ENCODE measurements at places on chromosomes 13 and 19.

- no peak for DNase-seq
Measured at GRCh38 chr13:24353736-24354135, 44.4 kb downstream of the C1QTNF9 start.

GRCh38 chr13:41931337-41931736 lies 29.6 kb downstream of the VWA8 start:
- no peak for DNase-seq

GRCh38 chr19:35268536-35269437 lies at the start of gene USF2:
USF2 (plus strand) TSS chr19:35268962; CDS start chr19:35269102, 140 bp downstream.
- DNase-seq: peak; percentile 76

GRCh38 chr13:97448503-97449251 lies 14.7 kb downstream of the RAP2A start:
- DNase-seq: no peak

GRCh38 chr19:33441277-33441699 lies 67.8 kb downstream of the CEBPG start:
- DNase-seq: no peak

DNA sequence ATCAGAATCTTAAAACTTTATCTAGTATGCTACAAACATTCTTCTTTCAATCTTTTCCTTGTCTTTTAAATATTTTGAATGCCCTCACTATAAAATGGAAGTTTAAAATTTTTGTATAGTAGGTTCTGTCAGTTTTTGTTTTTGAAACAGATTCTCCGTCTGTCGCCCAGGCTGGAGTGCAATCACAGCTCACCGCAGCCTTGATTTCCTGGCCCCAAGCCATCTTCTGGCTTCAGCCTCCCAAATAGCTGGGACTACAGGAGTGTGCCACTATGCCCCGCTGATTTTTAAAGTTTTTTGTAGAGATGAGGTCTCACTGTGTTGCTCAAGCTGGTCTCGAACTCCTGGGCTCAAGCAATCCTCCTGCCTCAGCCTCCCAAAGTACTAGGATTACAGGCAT lies 20.7 kb downstream of the PHF11 start:
- DNase-seq: no peak

GRCh38 chr13:49858178-49858856 lies 65.8 kb upstream of the KPNA3 start:
- DNase-seq: no peak

DNA sequence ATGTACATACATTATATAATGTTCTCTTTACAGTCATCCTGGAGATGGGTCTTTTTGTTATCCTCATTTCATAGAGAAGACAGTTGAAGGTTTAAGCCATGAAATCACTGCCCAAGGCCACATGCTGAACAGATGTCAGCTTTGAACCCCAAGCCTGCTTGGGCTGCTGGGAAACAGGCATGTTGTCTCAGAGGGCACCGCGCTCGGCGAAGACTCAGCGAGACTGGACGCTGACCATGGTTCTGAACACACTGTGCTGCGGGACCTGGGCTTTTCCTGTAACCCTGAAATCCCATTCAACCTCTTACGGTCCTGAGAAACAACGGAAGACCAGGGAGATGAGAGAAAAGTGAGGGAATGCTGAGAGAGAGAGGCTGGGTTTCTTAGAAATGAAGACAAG lies 27.3 kb downstream of the LRFN3 start:
- no peak for DNase-seq

GRCh38 chr19:33665776-33666595 lies 44.2 kb downstream of the CHST8 start:
- no peak for DNase-seq

DNA sequence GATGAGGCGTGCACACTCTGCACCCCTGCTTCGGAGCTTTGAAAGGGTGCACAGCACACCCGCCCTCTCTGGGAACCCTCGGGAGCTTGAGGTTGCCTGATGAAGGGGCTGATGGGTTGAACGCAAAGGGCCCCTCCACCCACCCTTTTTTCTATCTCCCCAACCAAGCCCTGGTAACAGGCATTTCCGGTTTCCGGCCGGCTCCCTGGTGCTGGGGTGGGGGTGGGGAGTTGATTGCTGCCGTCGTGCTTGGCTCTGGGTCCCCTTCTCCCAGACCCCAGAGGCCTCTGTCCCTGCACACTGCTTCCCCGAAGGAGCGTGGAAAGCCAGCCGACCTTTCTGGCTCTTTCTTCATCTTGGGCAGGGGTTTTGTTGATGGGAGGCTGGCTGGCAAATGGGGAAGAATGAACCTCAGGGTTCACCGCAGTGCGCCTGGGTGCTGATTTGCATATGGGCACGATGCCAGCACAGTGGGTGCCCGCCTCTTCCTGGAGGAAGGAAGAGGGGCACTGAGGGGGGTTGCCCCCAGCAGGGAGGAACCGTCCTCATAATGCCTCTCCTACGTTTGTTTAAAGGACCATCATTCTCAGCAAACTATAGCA lies 29.1 kb downstream of the VAV1 start:
- peak; percentile 9 for DNase-seq

DNA sequence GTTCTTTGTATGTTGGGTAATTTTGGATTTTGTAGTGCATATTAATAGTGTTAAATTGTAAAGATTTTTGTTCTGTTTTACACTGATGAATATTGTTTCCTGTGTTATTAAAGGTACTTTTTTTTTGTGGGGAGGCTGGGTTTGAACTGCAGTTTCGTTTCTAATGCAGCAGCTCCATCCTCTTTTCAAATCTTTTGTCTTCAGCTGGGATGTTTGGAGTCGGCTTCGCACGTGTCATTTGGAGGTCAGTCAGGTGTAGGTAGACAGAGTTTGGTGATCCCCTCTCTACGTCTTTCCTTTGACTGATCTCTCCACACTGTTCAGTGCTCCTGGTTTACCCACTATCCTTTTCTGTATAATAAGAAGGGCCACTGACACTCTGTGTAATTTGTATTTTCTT lies 30.3 kb downstream of the TDRD3 start:
- DNase-seq: no peak

- no peak for DNase-seq
Measured at GRCh38 chr19:40717880-40718773, 1.2 kb downstream of the ITPKC start.

DNA sequence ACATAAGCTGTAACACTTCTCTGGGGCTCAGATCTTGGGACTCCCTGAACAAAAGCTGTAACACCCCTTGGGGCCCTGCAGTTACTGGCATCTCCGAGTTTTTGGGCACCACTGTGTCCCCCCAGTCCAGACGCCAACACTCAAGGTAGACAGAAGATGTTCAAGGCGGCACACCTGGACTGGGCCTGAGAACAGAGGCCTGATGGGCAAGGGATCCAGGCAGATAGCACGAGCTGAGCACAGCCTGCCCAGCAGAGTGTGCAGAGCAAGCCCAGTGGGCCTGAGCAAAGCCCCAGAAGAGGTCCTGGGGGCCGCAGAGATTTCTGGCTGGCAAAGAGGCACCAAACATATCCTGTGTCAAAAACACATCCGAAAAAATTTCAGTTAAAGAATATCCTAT lies 1163.3 kb upstream of the PRR20A start:
- DNase-seq: no peak

GRCh38 chr13:88932950-88933349 lies 1261.8 kb downstream of the SLITRK5 start:
- DNase-seq: no peak

DNA sequence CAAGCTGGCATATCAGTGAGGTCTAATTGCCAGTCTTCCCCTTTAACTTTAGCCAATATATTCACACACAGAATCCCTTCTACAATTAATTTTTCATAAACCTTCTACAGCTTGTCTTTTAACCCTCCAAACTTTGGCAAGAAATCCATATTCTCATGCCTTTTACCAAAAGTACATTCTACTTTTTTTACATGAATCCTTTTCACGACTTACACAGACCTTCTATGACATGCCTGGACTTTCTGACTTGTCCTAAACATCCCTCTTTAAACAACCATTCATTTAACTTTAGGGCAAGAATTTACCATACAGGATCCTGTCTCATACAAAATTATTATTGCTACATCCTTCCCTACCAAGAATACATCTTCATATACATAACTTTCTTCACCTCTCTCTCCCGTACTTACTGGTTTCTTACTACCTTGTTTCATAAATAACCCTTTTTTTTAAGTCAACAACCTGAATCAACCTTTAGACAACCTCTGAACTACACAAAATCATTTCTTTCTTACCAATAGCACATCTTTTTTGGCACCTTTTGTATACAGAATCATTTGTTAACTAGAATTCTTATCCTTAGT lies 23.5 kb downstream of the ZNF544 start:
- no peak for DNase-seq

GRCh38 chr13:109233293-109233692 lies 553.1 kb downstream of the IRS2 start:
- no peak for DNase-seq

DNA sequence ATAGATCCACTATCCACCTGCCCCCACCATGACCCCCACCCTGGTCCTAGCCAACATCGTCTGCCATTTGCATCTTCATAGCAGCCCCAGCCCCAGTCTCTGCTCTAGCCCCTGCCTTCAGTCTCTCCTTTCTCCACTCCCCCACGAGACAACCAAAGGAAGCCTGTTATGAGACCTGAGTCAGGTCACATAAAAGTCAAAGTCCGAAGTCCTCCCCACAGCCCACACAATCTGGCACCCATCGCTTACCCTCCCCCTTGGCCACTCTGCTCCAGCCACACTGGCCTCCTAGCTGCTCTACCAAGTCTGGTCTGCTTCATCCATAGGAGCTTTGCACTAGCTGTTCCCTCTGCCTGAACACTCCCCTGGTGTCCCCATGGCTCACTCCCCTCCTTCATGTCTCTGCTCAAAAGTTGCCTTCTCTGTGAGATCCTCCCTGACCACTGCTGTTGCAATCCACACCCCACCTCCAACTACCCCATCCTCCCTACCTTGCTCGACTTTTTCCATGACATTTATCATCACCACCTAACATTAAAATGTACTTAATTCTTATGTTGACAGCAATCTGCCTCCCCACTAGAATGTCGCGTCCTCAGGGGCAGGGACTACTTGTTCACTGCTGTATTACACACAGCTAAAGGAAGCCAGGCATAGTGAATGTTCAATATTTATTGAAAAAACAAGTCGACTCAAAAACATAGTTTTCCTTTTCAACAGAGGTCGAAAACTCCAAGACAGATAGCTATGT lies 1.2 kb upstream of the PLEKHG2 start:
- no peak for DNase-seq

GRCh38 chr19:54506079-54506478 lies 3.4 kb downstream of the LAIR2 start:
- DNase-seq: no peak

DNA sequence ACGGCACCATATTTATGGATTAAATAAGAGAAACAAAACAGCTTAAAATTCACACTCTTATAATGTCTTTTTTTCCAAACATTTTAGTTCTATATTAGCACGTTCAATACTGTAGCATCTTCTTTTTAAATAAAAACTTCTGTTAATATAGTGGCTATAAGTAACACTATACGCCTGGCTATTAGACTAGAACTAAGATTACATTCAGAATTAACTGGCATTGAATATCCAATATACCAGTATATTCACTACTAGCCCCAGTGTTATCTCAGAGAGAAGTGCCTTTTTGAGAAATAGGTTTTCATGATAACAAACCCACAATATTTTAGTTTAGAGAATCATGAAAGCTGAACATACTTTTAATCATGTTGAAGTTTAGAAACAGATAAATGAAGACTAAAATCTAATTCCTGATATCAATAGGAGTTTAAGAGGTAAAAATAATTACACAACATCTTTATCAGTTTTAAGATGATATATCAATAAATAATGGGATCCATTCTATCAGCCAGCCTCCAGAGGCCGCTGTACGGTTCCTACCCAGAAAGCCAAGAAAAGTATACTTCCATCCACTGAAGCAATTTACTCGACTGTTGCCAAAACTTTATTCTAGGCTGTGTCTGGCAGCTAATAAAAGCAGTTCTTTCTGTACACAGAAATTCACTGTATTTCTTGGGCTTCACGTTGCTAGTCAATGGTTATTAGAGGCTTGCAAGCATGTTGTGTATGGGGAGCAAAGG lies 1113.4 kb upstream of the MIR17HG start:
- no peak for DNase-seq

DNA sequence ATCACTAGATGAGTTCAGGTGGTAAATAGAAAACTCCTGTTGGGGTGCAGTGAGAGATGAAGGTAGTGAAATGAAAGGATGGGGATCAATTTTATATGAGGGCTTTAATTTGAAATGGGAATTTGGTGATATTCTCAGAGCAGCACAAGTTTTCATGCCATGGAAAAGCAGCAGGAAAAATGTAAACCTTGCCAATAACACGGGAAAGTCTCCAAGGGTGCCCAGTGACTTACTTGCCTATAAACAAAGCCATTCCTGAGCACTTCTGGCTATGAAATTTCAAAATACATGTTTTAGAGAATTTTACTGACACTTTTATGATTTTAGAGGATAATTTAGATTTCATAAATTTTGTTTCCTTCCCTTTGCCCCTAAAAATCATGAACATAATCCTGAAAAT lies 16.4 kb upstream of the FLT3 start:
- no peak for DNase-seq

GRCh38 chr13:32824675-32825074 lies 191.5 kb upstream of the KL start:
- no peak for DNase-seq

DNA sequence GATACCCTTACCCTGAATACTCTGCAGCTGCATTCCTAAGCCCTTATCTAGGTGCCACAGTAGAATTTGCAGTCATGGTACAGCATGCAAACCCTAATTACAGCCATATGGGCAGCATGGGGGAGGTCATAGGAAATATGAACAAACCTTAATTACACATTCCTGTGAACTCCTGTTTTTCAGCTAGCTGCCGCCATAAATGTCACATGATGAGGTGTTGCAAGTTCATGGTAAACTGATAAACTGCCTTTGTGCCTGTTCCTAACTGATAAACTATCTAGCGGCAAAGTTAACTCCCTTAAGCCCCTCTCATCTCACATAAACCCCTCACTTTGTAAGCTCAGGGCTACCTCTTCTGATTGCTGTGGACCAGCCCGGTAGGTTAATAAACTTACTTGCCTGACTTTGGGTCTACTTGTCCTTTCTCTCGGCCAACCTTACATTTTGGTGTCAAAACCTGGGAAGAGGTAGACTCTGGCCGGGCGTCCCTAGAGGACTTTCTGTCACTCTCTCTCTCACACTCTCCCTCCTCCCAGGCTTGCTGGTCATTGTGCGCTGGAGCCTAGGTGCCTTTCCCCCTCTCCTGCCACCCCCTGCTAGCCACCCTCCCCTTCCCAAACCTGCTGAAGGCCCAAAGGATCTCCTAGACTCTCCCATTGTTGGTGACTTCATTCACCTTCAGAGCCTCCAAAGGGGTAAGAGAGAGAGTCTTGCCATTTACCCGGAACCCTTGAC lies 43.3 kb downstream of the ZNF93 start:
- no peak for DNase-seq

- DNase-seq: no peak
Measured at GRCh38 chr19:50939596-50939995, 13.2 kb downstream of the KLK5 start.

- peak; percentile 63 for DNase-seq
Measured at GRCh38 chr13:46387064-46387851, at the start of gene RUBCNL. RUBCNL (minus strand) TSS chr13:46387252; CDS start chr13:46372475, 14,777 bp downstream.
